Mesothelial cell of epicardium (in vitro differentiated cells): ENCODE measurements at places on chromosomes 2 and 18.

GRCh38 chr2:64681479-64681967 lies 27.8 kb upstream of the SERTAD2 start:
- no peak for DNase-seq
- H3K4me3 ChIP-seq = no peak overlapping the region
- no peak overlapping the region for H3K27ac ChIP-seq
- H3K27me3 ChIP-seq = no peaks in the 10 kb centered on the region
- H3K4me1 ChIP-seq = peaks cover 9% of the 10 kb centered on the region
- no peaks in the 10 kb centered on the region for H3K36me3 ChIP-seq

DNA sequence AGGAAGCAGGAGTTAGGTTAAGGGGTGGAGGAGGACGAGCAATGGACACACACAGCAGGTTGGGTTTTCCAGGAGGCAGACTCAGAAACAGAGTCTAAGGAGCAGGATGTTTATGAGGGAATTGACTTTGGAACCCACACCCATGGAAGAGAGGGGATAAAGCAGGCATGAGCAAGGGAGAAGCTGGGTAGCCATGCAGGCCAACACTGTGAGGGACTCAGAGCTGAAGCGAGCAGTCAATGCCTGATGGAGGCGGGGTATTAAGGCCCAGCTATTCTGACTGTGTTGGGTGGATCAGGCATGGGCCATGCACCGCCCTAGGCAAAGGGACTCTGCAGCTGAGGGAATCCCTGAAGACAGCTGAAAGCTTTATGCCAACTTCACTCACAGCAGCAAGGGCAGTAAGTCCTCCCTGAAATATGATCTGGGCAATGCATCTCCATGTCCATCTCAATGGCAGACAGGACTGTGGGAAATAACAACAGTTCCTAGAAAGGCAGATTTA lies 37.6 kb downstream of the TEX51 start:
- H3K4me1 ChIP-seq = peaks cover 4% of the 10 kb centered on the region
- no peak for DNase-seq
- H3K4me3 ChIP-seq = no peak overlapping the region
- peaks cover 41% of the 10 kb centered on the region for H3K27me3 ChIP-seq

DNA sequence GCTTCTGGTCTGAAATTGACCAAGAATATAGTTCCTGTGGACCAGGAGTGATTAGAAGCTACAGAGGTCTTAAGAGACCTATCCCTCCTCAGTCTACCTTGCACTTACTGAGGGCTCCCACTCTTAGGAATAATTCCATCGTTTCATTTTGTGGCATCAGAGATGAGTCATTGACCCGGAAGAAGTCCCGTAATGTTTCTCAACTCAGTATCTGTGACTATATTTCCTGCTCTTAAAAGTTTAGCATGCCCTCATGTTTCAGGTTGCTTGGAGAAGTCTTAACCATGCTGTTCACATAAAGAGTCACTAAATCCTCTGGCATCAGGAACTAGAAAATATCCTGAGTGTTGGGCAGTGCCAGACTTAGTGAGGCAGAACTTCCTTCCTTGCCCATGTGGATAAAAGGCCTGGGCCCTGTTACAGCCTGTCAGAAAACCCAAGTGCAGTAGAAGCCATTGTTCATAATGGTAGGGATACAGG lies at the start of gene IL36A:
TSS of gene IL36A (plus strand) at position 430 of the 480 bp plus-strand sequence. CDS start 413 bp downstream, outside the sequence.
- H3K36me3 ChIP-seq = no peaks in the 10 kb centered on the region
- no peak within 1 kb of the TSS for H3K4me3 ChIP-seq
- H3K4me1 ChIP-seq = no peaks in the 10 kb centered on the region
- peaks cover 21% of the 10 kb centered on the region for H3K27me3 ChIP-seq
- no peak within 1 kb of the TSS for H3K27ac ChIP-seq

GRCh38 chr2:27227501-27227900 lies 10.3 kb downstream of the CAD start:
- no peaks in the 10 kb centered on the region for H3K4me1 ChIP-seq
- H3K27me3 ChIP-seq = no peaks in the 10 kb centered on the region
- H3K27ac ChIP-seq = no peak overlapping the region
- no peak overlapping the region for H3K4me3 ChIP-seq

DNA sequence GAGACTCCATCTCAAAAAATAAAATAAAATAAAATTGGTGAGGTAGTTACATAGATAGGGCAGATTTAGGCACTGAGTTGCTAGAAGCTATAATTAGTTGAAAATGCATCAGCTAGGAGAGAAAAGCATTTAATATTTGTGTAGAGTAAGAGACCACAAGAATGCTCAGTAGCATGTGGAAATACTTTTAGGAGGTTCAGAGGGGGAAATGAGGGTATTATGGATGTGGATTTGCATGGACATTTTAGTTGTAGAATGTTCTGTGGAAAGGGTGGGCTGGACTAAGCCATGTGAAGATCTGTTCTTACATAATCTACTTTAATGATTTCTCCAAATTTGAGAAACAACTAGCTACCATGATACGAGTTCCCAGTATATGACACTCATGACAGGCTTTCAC lies 95.5 kb downstream of the ATP9B start:
- H3K4me1 ChIP-seq = no peaks in the 10 kb centered on the region
- H3K27ac ChIP-seq = no peak overlapping the region
- peaks cover 40% of the 10 kb centered on the region for H3K36me3 ChIP-seq
- no peaks in the 10 kb centered on the region for H3K27me3 ChIP-seq
- DNase-seq = no peak

- peaks cover 6% of the 10 kb centered on the region for H3K36me3 ChIP-seq
- H3K4me1 ChIP-seq = peaks cover 12% of the 10 kb centered on the region
- H3K27me3 ChIP-seq = no peaks in the 10 kb centered on the region
- H3K27ac ChIP-seq = no peak overlapping the region
- DNase-seq = no peak
Measured at GRCh38 chr2:212832211-212833195, 293.9 kb upstream of the ERBB4 start.

DNA sequence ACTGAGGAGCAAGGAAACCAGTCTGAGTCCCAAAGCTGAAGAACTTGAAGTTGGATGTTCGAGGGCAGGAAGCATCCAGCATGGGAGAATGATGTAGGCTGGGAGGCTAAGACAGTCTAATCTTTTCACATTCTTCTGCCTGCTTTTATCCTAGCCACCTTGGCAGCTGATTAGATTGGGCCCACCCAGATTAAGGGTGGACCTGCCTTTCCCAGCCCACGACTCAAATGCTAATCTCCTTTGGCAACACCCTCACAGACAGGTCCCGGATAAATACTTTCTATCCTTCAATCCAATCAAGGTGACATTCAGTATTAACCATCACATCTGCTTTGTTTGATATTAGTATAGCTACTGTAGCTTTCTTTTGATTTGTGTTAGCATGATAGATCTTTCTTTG lies 27.1 kb downstream of the VRK2 start:
- peaks cover 56% of the 10 kb centered on the region for H3K36me3 ChIP-seq
- H3K4me3 ChIP-seq = no peak overlapping the region
- H3K4me1 ChIP-seq = no peaks in the 10 kb centered on the region
- no peak for DNase-seq
- no peak overlapping the region for H3K27ac ChIP-seq
- no peaks in the 10 kb centered on the region for H3K27me3 ChIP-seq

- H3K27ac ChIP-seq = no peak overlapping the region
- no peak for DNase-seq
- no peaks in the 10 kb centered on the region for H3K36me3 ChIP-seq
- no peak overlapping the region for H3K4me3 ChIP-seq
- peaks cover 69% of the 10 kb centered on the region for H3K4me1 ChIP-seq
- H3K27me3 ChIP-seq = no peaks in the 10 kb centered on the region
Measured at GRCh38 chr2:149613704-149614103, 26.1 kb upstream of the MMADHC start.

DNA sequence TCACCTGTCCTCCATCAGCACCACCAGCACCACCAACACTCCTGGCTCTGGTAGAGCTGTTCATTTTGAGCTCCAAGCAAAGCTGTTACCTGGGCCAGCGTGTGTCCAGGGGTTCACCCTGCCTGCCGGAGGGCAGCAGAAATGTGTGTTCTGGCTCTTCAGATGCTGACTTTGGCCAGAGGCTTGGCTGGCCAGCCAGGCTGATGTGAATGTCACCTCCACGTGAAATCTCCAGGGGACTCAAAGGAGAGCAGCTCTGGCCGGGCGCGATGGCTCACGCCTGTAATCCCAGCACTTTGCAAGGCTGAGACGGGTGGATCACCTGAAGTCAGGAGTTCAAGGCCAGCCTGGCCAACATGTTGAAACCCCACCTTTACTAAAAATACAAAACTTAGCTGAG lies 33.5 kb downstream of the CIB4 start:
- no peak overlapping the region for H3K4me3 ChIP-seq
- no peaks in the 10 kb centered on the region for H3K27me3 ChIP-seq
- H3K4me1 ChIP-seq = peaks cover 54% of the 10 kb centered on the region
- no peaks in the 10 kb centered on the region for H3K36me3 ChIP-seq
- DNase-seq = peak; percentile 34
- H3K27ac ChIP-seq = no peak overlapping the region

DNA sequence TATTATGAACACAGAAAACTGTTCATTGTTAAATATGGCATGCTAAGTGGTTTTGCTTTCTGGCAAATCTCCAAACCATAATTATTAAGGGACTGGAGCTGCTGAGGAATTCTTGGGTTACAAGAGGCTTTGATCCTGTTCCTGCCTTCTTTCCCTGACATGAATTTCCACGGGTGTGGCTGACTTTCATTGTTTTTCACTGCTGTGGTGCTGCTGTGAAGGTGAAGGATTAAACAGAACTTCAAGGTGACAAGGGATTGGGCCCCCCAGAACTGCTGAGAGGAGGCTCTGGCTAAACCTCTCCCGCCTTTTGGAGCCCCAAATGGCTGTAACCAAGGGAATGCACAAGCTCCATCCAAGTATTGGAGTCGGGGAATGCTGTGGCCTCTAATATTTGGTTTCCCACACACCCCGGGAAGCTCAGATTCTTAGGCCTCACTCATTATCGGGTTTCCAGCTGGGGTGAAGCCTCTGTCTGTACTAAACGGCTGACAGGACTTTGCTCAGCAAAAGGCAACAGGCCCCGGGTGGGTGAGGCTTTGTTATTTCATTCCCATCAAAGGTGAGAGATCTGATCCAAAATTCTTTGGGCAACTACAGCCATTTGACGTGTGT lies 29.0 kb upstream of the ZFP36L2 start:
- H3K4me1 ChIP-seq = peaks cover 25% of the 10 kb centered on the region
- H3K36me3 ChIP-seq = no peaks in the 10 kb centered on the region
- DNase-seq = no peak
- H3K27ac ChIP-seq = peak overlapping the region; percentile 91

- DNase-seq = no peak
- no peak overlapping the region for H3K27ac ChIP-seq
- no peaks in the 10 kb centered on the region for H3K36me3 ChIP-seq
- H3K4me1 ChIP-seq = peaks cover 13% of the 10 kb centered on the region
Measured at GRCh38 chr2:100817388-100817985, 2.5 kb upstream of the NPAS2 start.

DNA sequence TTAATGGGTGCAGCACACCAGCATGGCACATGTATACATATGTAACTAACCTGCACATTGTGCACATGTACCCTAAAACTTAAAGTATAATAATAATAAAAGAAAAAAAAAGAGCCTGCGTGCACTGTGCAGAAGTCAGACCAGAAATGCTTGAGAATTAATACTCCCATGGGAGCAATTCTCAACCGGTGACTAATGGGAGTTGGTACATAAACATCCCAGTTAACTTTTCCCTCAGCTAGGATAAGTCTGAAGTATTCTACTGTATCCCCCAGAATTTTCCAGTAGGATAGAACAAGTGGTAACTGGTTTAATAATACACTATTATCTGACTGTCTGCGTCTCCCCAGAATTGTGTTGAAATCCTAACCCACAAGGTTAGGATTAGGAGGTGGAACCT lies 113.6 kb upstream of the COL5A2 start:
- peaks cover 6% of the 10 kb centered on the region for H3K4me1 ChIP-seq
- H3K27ac ChIP-seq = no peak overlapping the region
- H3K27me3 ChIP-seq = no peaks in the 10 kb centered on the region

- H3K27me3 ChIP-seq = peaks cover 13% of the 10 kb centered on the region
- peaks cover 12% of the 10 kb centered on the region for H3K4me1 ChIP-seq
Measured at GRCh38 chr2:65464604-65465003, 32.2 kb upstream of the SPRED2 start.

DNA sequence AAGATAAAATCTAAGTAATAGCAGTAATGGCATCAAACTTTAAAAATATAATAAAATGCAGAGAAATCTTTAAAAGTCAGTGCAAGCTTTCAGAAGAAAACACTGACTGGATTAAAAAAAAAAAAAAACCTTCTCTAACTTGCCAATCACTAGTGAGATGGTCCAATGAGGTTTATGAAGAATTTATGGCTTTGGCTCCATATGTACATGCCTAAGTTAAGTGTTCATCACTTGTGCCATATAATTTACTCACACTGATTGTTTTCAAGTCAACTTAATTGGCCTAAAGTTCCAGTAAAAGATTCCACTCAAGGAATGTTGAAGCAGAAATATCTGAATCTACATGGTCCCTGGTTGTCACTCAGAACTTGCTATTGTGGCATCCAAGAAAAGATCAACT lies 40.7 kb upstream of the RAB27B start:
- no peaks in the 10 kb centered on the region for H3K27me3 ChIP-seq
- no peak overlapping the region for H3K4me3 ChIP-seq
- DNase-seq = no peak
- peaks cover 4% of the 10 kb centered on the region for H3K4me1 ChIP-seq
- no peak overlapping the region for H3K27ac ChIP-seq

DNA sequence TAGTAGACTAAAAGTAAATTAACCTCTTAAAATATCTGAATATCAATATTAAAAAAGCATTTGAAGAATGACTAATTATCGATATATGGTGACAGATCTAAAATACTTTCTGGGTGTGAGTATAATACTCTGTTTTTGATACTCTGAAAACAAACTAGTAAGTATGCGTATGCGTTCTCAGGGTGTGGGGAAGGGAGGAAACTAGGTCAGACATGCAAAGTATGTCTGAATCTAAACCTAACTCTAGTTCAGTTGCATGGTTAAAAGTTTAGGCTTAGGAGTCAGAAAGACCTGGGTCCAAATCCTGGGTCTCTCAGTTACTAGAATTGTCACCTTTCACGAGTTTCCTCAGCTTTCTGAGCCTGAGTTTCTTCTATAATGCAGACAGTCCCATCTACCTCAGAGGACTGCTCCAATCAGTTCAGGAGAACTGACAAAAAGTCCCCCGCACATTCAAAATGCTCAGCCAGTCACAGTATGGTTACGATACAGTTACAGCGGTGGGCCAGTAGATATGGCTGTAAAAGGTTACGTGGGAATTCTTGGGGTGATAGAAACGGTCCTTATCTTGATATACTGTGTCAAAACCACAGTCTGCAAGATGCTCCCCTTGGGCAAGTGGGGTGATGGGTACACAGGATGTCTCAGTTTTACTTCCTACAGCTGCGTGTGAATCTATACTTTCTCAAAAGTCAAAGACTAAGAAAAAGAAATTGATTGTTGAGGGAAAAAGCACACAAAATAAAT lies 29.2 kb downstream of the UNC50 start:
- H3K4me1 ChIP-seq = peaks cover 10% of the 10 kb centered on the region
- no peak overlapping the region for H3K27ac ChIP-seq
- no peak for DNase-seq
- H3K4me3 ChIP-seq = no peak overlapping the region
- H3K27me3 ChIP-seq = no peaks in the 10 kb centered on the region
